ENCODE measurements at places on chromosomes 1 and 21. TPM values are rescaled to one million over a fixed set of nuclear protein-coding genes. Genes with fewer than 3 reads are reported as not detected.

The CLDN19 gene
- total RNA-seq: not detected

The FAM78B gene
- total RNA-seq: 1.9 TPM

The RIPPLY3 gene
- total RNA-seq: 0.26 TPM

The KRTAP19-8 gene
- not detected for total RNA-seq

The KCNE1 gene
- total RNA-seq: not detected

The ENSA gene
- 244 TPM for total RNA-seq

DNA sequence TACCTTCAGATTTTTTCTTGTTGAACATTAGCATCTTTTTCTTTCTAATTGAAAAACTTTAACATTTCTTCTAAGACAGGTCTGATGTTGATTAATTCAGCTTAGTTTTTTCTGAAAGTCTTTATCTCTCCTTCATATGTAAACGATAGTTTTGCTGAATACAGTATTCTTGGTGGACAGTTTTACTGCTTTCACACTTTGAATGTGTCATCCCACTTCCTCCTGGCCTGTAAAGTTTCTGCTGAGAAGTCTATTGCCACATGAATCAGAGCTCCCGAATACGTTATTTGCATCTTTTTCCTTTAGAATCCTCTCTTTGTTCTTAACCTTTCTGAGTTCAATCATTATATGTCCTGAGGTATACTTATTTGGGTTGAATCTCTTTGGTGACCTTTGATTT is 344.2 kb downstream of the OLFM3 start:
- no peaks in the 10 kb centered on the region for H3K4me1 ChIP-seq
- H3K27ac ChIP-seq: no peak overlapping the region
- H3K27me3 ChIP-seq: no peaks in the 10 kb centered on the region
- no peaks in the 10 kb centered on the region for H3K36me3 ChIP-seq

GRCh38 chr1:155984341-155984740 is 6.0 kb upstream of the ARHGEF2 start:
- no peak for DNase-seq
- peaks cover 14% of the 10 kb centered on the region for H3K36me3 ChIP-seq
- no peak overlapping the region for H3K27ac ChIP-seq
- no peaks in the 10 kb centered on the region for H3K27me3 ChIP-seq
- no peak overlapping the region for H3K4me3 ChIP-seq

DNA sequence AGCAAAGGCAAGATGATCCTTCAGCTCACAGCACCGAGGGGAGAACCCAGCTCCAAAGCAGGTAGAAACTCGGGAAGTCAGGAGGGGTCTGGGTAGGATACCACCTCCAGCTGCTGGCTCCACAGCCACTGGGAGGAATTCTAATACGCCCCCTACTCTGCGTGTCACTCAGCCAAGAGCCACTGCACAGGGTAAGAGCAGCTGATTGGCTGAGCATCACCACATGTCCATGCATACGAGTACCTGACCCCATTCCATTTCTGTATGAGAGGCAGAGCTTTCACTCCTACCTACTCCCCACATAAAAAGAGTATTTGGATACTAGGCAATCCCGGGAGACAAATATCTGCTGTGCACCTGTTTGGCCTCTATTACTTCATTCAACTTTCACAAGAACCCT is 121.4 kb downstream of the RRAGC start:
- H3K4me3 ChIP-seq: no peak overlapping the region
- no peak overlapping the region for H3K27ac ChIP-seq
- no peak for DNase-seq
- peaks cover 2% of the 10 kb centered on the region for H3K27me3 ChIP-seq
- no peaks in the 10 kb centered on the region for H3K4me1 ChIP-seq

DNA sequence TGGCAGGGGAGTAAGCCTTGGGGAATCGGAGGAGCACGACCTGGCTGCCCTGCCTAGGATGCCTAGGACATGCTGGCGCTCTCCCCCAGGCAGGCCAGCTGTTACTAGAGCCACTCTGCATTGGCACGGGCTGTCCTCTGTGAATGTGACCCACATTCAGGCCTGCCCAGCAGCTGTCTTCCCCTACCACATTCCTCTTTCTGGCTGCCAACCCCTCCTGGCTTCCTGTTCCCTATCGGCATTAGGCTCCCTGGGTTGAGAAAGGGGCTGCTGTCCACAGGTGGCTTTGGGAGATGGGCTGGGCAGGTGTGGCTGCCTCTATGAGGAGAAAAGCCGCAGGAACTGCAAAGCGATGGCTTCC is 2.3 kb upstream of the NFASC start:
- H3K4me1 ChIP-seq: no peaks in the 10 kb centered on the region
- no peak overlapping the region for H3K4me3 ChIP-seq
- H3K27ac ChIP-seq: no peak overlapping the region
- DNase-seq: no peak
- H3K27me3 ChIP-seq: peaks cover 8% of the 10 kb centered on the region

- DNase-seq: no peak
- H3K36me3 ChIP-seq: no peaks in the 10 kb centered on the region
- H3K27ac ChIP-seq: no peak overlapping the region
- H3K27me3 ChIP-seq: peaks cover 33% of the 10 kb centered on the region
These were observed 42.6 kb upstream of the ATP2B4 start for GRCh38 chr1:203584035-203584434.

DNA sequence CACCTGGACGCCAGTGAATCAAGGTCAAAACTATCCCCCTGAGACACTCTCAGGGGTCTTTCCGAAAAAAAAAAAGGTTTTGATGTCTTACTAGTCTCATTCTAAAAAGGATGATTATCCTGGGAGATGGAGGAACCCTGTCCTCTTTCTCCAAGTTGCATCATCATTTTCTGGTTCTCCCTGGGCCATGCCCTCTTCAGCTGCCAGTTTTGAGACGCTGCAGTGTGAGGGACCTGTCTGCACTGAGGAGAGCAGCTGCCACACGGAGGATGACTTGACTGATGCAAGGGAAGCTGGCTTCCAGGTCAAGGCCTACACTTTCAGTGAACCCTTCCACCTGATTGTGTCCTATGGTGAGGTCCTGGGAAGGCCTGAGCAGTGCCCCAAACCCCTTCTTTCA is 3.5 kb downstream of the FCRLA start:
- no peaks in the 10 kb centered on the region for H3K4me1 ChIP-seq
- no peak for DNase-seq
- H3K27ac ChIP-seq: no peak overlapping the region
- H3K4me3 ChIP-seq: no peak overlapping the region
- H3K36me3 ChIP-seq: no peaks in the 10 kb centered on the region
- peaks cover 31% of the 10 kb centered on the region for H3K27me3 ChIP-seq

DNA sequence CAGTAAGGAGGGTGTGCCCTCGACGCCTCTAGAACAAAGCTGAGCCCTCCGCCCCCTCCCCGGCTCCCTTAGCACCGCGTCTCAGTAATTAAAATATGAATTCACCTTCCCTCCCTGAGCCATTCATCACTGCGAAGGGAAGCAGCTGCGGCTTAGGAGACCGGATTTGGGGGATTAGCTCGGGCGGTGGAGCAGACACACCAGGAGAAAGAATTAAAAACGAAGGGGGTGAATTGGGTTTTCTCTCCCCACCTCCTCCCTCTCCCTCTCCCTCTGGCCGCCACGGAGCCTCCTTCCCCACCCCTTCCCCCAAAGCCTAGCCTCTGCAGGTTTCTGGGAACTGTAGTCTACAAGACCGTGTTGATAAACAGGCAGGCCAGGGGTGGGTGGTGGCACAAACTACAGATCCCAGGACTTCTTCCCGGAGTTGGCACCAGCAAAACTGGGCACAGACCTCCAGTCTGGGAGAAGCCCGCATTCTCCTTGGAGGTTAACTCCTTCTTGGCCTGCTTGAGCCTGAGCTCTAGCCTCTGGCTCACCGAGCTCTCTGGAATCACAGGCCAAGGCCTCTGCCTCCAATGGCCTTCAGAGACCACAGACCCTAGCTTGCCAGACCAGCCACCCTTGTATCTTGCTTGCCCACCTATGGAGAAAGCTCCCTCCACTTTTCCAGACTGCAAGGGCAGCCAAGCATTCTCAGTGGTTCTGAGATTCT is 10.8 kb downstream of the BLACAT1 start:
- H3K27me3 ChIP-seq: peaks cover 3% of the 10 kb centered on the region
- H3K27ac ChIP-seq: no peak overlapping the region

DNA sequence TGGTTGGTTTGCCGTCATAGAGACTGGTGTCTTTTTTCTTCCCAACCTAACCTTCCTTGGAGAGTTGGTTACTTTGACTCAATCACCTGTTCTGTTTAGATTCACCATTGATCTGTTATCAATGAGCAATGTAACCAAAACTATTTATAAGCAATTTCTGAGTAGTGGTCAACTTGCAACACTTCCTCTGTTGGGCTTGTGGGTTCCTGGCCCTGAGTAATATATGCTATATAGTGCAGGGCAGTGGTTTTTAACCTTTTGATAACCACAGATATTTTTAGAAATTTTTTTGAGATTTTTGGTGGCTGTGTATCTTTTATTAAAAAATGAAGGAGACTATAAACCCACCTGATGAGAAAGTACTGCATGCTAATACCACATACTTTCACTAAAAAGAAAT is 9.4 kb upstream of the XCL1 start:
- H3K27me3 ChIP-seq: peaks cover 43% of the 10 kb centered on the region
- no peak for DNase-seq
- no peak overlapping the region for H3K27ac ChIP-seq
- H3K4me3 ChIP-seq: no peak overlapping the region
- H3K36me3 ChIP-seq: peaks cover 3% of the 10 kb centered on the region

DNA sequence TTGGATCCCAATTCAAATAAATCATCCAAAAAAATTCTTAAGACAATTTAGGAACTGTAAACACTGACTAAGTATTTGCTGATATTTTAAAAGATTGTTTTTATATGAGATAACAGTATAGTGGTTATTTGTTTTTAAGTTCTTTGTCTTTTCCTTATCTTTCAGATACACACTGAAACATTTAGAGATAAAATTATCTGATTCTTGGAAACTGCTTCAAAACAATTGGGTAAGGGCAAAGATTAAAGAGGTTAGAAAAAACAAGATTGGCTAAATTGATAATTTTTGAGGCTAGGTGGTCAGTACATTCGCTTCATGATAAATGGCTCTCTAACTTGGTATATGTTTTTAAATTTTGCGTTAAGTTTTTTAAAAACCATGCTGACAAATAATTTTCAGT is 117.3 kb downstream of the PSMG1 start:
- H3K36me3 ChIP-seq: no peaks in the 10 kb centered on the region
- no peak overlapping the region for H3K27ac ChIP-seq
- no peak for DNase-seq
- no peak overlapping the region for H3K4me3 ChIP-seq
- no peaks in the 10 kb centered on the region for H3K4me1 ChIP-seq

GRCh38 chr1:248755517-248755916 is at the start of gene LYPD8:
Gene LYPD8 (minus strand): TSS chr1:248755759. CDS start chr1:248751081, 4,678 bp downstream.
- DNase-seq: no peak
- H3K27me3 ChIP-seq: no peaks in the 10 kb centered on the region
- peaks cover 5% of the 10 kb centered on the region for H3K4me1 ChIP-seq
- no peak within 1 kb of the TSS for H3K27ac ChIP-seq
- no peak within 1 kb of the TSS for H3K4me3 ChIP-seq

DNA sequence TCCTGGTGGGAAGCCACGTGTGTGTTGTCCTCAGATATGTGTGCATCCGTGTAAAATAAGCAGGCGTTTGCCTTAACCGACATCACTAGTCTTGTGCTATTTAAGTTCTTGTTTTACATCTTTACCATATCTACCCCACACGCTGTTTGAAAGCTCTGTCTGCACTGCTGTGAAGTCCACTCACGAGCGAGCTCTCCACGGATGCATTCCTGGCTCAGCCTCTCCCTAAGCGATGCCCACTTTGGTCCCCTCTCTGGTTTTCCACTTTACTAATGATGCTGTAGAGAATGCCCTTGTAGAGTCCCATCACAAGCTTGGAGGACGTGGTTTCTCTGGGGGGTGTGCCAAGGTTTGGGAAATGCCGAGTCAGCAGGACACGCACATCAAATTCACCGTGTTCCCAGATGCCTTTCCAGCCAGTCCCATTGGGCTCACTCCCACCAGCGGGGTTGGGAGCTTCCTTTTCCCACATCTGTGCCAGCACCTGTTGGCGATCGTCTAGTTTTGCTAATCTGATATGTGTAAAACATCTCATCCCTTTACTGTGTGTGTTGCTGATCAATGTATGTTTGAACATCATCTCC is 43.8 kb downstream of the ACTL8 start:
- peaks cover 2% of the 10 kb centered on the region for H3K27me3 ChIP-seq
- no peak overlapping the region for H3K4me3 ChIP-seq
- no peak for DNase-seq

GRCh38 chr21:19475525-19475924 is 1071.9 kb upstream of the TMPRSS15 start:
- no peaks in the 10 kb centered on the region for H3K36me3 ChIP-seq
- DNase-seq: no peak
- H3K27me3 ChIP-seq: no peaks in the 10 kb centered on the region
- no peaks in the 10 kb centered on the region for H3K4me1 ChIP-seq
- no peak overlapping the region for H3K27ac ChIP-seq

DNA sequence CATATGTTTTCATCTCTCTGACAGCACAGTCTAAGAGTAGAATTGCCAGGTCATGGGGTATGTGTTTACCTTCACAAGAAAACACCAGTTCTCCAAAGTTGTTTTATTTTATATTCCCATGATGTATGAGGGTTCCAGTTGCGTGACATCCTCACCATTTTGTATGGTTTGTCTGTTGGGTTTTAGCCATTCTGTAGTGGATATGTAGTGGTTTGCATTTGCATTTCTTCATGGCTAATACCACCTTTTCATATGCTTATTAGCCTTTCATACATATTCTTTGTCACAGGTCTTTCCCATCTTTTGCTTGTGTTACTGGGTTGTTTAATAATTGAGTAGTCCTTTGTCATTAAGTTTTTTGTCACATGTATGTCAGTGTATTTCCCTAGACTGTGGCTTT is 132.1 kb downstream of the DYRK1A start:
- no peak overlapping the region for H3K4me3 ChIP-seq
- peaks cover 17% of the 10 kb centered on the region for H3K4me1 ChIP-seq
- peaks cover 49% of the 10 kb centered on the region for H3K36me3 ChIP-seq

DNA sequence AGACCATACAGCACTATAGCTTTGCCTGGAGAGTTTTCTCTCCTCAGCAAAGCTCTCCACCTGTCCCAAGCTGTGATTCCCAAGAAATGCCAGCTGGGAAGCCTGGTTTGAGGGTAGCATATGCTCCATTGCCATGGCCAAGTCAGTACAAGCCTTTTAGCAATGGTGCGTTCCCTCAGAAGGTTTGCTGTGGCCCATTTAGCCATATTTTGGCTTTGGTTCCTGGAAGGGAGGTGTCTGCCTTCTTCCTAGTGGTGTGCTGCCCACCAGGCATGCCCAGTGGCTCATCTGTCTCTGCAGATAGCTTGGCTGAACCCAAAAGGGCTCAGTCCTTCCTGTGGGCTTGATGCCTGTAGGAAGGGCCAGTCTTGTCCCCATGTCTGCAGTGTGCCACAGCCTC is 32.4 kb downstream of the GALNT2 start:
- no peak overlapping the region for H3K4me3 ChIP-seq
- DNase-seq: no peak
- peaks cover 40% of the 10 kb centered on the region for H3K4me1 ChIP-seq
- H3K27me3 ChIP-seq: no peaks in the 10 kb centered on the region
- no peak overlapping the region for H3K27ac ChIP-seq

DNA sequence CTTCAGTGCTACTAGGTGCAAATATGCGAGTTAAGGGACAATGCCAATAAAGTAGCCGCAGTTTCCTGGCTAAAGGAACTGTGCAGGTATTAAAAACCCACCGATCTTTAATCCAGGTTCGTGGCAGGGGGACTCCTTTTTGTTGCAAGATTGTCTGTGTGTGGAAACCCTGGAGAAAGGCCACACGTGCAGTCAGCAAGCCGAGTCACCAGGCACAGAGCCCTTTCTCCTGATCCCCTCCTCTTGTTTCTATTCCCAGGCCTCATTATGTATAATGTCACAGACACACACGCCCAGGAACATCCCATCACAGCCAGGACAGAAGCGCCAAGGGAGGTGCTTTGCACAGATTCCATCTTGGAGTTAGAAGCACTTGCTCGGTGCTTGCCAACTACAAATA is 528.9 kb downstream of the KIF26B start:
- H3K27ac ChIP-seq: no peak overlapping the region
- H3K27me3 ChIP-seq: no peaks in the 10 kb centered on the region
- H3K4me3 ChIP-seq: no peak overlapping the region
- H3K4me1 ChIP-seq: no peaks in the 10 kb centered on the region
- DNase-seq: no peak

Data from activated CD4-positive, alpha-beta T cell treated with anti-CD3 and anti-CD28 coated beads, Interleukin-2, amount 10 ng/mL, durations not matched to agents 24 days and 14 days (primary cell).